ENCODE measurements at places on chromosomes 1 and 21. TPM values are rescaled to one million over a fixed set of nuclear protein-coding genes. Genes with fewer than 3 reads are reported as not detected.

The S100A16 gene
- total RNA-seq, result 429 TPM

The PTCH2 gene
- total RNA-seq, result under 0.01 TPM

The CFHR5 gene
- total RNA-seq, result not detected

GRCh38 chr1:47227341-47228232 lies 4.4 kb downstream of the TAL1 start:
- DNase-seq, result no peak

DNA sequence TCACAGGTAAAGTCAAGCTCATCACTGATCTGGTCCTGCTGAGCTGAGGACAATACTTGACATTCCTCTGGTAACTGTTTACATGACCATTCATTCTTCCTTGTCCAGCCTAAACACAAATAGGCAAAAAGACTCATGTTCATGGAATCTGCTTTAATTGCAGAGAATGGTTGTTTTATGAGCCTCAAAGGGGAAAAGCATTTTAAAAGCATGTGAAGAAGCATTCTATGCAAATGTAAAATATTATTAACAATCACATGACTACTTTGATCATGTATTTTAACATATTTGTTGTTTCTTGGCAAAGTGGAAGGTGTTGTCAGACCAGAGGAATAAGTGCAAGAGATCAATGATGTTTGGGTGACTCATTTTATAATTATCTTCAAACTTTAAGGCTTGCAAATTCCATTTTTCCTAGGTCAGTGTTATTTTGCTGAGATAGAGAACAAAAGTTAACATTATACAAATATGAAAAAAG lies 133.7 kb downstream of the RUNX1 start:
- DNase-seq, result no peak

DNA sequence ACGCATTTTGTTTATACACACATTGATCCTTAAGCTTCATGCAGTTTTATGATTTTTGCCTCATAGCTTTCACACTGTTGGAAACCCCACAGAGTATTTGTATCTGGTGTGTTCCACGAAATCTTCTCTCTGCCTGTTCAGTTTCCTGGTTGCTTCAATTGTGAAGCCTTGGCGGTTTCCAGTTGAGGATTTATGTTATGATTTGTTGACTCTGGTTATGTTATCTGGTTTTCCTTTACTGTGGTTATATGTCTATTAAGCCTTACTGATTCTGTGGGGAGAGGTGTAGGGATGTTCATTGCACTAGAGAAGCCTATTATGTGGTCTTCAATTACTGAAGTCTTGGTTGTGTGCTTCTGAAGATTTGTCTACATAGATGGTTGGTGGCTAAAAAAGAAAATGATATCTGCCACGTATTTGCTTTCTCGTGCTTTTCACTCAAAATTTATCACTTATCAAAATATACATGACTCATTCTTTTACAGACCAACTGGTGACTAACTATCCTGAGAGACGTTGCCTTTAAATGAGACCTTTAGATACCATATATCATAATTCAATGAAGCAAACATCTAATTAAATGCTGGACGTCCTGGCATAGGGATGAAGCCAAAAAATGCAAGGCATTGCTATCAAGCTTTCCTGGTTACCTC lies 488.0 kb upstream of the B3GALT2 start:
- peak; percentile 8 for DNase-seq

- DNase-seq, result no peak
Measured at GRCh38 chr21:37243961-37244360, 23.2 kb downstream of the VPS26C start.

GRCh38 chr21:36471254-36471723 lies 8.6 kb downstream of the CLDN14 start:
- DNase-seq, result peak; percentile 29

Measured in dermis microvascular lymphatic vessel endothelial cell (primary cell).